ENCODE measurements at places on chromosomes 1 and 21.

GRCh38 chr1:204384636-204385352, 25.1 kb upstream of the PLEKHA6 start:
- no peak for DNase-seq

GRCh38 chr1:201676641-201677040, 137.7 kb downstream of the NAV1 start:
- no peak for DNase-seq

- DNase-seq: no peak
These were observed 228.6 kb downstream of the GRIK1 start for GRCh38 chr21:29711236-29711635.

- no peak for DNase-seq
These were observed 40.9 kb downstream of the CMPK1 start for GRCh38 chr1:47374501-47374900.

DNA sequence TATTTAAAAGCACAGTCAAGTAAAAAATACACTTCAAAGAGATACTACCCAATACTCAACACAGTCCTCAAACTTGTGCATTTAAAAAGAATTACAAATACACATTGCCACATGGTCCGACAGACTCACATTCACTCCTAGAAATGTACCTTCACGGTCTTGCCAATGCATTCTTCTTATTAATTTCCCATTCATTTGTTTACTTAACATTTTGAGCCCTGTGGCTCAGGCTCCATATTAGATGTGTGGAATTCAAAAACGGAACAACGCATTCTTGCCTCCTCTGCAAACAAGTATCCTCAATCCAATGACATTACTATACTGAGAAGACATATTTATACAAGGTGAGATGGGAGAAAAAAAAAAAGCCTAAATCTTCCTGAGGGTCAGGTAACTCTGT, 2.5 kb upstream of the DUSP23 start:
- no peak for DNase-seq

DNA sequence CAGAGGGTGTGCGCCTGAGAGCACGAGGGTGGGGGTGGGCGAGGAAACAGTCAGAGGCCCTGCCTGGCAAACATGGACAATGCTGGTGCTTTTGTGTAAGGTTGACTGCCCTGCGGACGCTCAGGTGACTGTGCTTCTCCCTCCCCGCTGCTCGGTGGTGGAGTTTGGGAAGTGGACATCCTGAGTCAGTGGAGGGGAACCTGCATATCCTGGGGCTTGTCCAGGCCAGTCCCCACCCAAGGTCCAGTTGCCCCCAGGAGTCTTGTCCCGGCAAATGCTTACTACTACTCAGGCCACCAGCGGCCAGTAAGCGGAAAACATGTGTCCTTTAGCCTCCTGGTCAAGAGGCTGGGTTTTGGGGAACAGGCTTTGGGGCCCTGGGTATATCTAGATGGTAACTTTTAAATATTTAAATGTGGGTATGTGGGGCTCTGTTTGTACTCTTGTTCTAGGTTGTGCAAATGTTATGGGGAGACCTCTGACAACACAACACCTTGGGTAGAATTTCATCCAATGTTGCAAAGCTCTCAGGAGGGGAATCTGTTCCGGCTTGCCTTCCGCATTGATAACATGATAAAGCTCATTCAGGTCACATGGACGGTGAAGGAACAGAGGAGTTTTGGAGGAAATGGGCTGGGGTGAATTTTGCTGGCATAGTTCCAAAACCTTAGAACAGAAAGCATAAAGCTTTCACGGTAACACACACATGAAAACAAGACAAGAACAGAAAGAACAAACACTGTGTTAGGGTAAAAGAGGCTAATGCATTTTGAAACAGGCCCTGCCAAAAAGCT, 364.9 kb downstream of the PRDM2 start:
- DNase-seq: no peak

DNA sequence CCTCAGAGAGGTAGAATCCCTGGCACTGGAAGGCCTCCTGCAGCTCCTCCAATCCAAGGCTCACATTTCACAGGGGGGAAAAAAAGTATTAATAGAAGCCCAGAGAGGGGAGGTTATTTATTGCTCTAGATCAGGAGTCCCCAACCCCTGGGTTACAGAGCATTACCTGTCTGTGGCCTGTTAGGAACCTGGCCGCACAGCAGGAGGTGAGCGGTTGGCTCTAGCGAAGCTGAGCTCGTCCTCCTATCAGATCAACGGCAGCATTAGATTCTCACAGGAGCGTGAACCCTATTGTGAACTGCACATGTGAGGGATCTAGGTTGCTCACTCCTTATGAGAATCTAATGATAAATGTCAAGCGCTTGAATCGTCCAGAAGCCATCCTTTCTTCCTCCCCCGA, 46.8 kb upstream of the RCC2 start:
- DNase-seq: no peak

- no peak for DNase-seq
These were observed 152.5 kb downstream of the CDC7 start for GRCh38 chr1:91653183-91653582.

DNA sequence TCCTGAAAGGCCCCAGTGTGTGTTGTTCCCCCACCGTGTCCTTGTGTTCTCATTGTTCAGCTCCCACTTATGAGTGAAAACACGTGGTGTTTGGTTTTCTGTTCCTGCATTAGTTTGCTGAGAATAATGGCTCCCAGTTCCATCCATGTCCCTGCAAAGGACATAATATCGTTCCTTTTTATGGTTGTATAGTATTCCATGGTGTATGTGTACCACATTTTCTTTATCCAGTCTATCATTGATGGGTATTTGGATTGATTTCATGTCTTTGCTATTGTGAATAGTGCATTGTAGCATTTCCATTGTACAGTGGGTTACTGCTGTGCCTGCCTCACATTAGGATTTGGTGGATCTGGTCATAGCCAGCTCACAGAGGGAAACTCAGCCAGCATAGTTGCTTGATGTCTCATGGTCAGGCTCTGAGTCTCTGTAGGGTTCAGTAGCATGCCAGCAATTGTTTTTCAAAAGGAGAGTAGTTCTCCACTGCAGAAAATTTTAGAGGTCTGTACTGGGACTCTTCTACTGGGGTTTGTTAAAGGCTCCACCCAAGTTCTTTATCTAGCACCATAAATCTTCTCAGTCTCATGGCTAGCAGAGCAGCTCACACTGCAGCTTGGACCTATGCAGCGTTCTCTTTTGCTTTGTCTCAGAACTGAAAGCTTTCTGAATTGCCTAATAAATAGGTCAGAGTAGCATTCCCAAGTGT, 41.0 kb downstream of the RUNX3 start:
- DNase-seq: no peak

- DNase-seq: no peak
These were observed 33.3 kb upstream of the SUCO start for GRCh38 chr1:172499636-172500141.

DNA sequence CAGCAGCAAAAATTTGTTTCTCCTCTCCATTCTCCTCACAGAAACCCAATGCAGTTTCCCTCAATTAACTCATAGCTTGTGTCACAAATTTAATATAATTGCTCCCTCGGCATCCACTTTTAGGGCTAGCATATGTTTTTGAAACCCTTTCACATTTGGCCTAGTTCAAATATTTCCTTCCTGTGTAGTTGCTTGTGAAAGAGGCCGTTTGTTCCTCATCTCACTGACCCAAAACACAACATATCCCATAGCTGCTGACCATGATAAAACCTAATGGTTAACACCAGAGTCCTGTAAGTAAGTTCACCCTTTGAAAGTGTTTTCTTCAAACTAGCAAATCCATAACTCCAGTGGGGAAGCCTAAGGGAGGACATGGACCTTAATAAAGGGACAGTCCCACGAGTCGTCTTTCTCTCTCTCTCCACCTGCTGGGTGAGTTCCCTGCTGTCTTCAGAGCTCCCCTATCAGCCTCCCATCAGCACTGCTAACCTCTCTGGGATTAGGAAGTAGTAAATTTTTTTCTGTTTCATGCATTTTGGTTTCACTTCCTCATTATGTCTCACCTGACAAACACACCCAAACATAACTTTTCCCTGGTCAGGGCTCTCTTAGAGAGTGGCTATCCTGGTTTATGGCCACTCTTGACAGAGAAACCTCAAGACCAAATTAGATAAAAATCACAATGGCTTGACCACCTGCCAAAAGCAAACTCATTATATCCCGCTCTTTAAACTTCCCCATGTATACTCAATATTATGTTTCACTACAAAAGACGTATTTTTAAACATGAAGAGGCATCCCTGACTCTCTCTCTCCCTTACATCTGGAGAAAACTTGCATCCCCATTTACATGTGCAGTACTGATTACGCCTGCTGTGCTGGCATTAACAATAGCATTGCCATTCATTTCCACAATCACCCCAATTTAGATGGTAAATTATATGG, 177.7 kb upstream of the HP1BP3 start:
- DNase-seq: no peak

GRCh38 chr1:66050633-66051032, 257.9 kb downstream of the PDE4B start:
- no peak for DNase-seq

- no peak for DNase-seq
These were observed 7.6 kb downstream of the TCEA3 start for GRCh38 chr1:23416964-23417363.

GRCh38 chr1:150567341-150567716, 12.1 kb downstream of the MCL1 start:
- DNase-seq: no peak

GRCh38 chr1:87615491-87615890, 286.8 kb downstream of the LMO4 start:
- DNase-seq: no peak

DNA sequence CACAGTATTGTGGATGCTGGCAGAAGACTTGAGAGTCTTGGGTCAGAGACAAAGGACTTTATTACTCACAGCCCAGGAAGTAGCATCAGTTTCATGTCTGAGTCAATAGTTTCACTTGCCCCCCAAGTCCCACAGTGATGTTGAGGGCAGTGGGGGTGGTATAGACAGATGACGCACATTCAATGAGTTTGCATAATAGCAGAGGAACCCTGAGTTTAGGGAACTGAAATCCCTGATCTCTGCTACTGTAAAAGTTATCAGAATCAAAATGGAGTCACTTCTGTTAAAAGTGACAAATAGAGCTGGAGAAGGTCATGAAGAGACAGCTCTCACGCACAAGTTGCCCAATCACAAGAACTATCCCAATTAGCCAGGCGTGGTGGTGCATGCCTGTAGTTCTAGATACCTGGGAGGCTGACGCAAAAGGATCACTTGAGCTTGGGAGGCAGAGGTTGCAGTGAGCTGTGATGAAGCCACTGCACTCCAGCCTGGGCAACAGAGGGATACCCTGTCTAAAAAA, 11.5 kb upstream of the HCRTR1 start:
- no peak for DNase-seq

Measured in activated CD8-positive, alpha-beta memory T cell treated with anti-CD3 and anti-CD28 coated beads for 4 hours (primary cell).